ENCODE measurements at places on chromosomes 4 and X.

DNA sequence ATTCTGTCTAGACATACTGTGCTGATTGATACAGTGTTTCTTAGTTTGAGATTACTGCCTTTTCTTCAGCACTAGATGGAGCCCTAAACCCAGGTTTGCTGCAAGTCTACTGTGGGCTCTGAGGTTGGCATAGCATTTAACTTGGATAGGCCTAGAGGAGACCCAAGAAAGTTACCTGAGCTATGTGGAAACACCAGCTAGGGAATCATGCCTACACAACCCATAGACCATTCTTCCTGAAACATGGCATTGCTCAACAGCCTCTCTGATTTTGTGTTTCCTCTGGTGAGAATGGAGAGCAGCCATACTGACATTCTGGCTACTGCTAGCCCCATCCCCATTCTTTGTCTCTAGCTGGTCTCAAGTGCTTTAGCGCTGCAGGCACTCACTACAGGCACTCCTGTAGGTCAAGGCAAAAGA lies 287.7 kb upstream of the PCDH18 start:
- DNase-seq: peak; percentile 59

DNA sequence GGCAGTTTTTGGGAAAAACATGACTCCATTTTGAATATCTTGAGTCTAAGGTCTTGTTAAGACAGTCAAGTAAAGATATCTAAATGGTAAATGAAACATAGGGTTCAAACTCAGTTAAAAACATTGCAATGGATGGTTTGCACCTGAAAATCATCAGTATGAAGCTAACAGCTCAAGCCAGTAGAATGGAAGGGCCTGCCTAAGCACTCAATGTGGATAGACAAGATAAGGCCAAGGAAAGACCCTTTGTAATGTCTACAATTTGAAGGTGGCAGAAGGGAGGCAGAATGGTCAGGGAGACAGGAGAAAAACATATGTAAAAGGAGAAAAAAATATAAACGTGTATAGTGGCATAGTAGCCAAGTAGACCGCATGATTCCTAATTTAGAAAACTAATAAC lies 78.2 kb downstream of the REELD1 start:
- DNase-seq: no peak

DNA sequence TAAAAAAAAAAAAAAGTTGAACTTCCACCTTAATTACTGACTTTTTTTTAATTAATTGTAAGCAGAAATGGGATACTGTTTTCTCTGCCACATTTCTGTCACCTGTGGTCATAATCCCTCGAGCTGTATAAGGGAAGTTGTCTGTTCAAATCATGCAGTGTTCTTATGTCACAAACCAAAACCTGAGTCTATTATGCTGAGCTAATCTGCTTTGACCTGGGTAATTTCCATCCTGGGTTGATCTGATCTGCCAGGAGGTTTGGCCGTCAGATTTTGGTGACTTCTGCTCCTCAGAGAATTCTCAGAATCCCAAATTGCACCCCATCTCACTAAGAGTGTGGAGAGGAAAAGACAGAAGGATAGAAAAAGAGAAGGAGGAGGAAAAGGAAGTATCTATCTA lies 683.1 kb downstream of the KCTD8 start:
- DNase-seq: no peak

DNA sequence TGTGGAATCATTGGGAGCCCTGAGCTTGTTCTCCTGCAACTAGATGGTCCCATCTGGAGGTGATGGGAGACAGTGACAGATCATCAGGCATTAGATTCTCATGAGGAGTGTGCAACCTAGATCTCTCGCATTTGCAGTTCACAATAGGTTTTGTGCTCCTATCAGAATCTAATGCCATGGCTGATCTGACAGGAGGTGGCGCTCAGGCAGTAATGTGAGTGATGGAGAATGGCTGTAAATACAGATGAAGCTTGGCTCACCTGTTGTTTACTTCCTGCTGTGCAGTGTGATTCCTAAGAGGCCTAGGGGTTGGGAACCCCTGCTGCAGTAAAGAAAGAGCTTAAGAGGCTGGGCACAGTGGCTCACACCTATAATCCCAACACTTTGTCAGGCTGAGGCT lies 42.2 kb upstream of the PUDP start:
- no peak for DNase-seq

- DNase-seq: no peak
Observed at GRCh38 chrX:40314070-40314469, 216.3 kb upstream of the BCOR start.

GRCh38 chrX:17496407-17496806 lies 121.4 kb downstream of the NHS start:
- DNase-seq: no peak

DNA sequence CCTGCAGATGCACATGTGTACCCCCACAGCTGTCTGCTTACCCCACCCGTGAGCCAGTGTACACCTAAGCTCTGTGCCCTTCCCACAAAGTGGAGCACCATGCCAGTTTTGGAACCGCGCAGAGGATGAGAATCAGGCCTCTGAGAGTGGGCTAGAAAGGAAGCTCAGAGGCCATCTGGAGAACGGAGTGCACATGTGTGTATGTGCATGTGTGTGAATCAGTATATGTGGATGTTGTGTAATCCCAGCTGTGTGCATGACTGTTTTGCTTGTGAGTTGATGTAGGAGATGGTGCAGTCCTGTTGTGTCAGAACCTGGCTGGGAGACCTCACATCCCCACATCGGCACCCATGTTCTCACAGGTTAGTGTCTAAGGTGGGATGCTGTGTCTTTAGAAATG lies 93.0 kb downstream of the DRD5 start:
- no peak for DNase-seq

DNA sequence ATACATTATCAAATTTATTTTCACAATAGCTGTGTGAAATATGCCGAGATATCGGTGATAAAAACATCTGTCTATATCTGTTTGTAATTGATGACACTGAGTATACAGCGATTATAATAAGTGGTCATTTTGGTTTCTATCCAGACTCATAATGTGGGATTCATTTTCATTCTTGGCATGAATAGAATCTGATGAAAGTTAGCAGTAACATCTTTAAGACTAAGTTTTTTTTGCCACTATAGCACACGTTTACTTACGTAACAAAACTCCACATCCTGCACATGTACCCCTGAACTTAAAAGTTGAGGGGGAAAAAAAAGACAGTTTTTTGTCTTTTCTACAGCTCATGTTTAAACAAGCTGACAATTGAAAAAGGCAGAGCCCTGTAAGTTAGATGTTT lies 86.4 kb downstream of the PPA2 start:
- no peak for DNase-seq

DNA sequence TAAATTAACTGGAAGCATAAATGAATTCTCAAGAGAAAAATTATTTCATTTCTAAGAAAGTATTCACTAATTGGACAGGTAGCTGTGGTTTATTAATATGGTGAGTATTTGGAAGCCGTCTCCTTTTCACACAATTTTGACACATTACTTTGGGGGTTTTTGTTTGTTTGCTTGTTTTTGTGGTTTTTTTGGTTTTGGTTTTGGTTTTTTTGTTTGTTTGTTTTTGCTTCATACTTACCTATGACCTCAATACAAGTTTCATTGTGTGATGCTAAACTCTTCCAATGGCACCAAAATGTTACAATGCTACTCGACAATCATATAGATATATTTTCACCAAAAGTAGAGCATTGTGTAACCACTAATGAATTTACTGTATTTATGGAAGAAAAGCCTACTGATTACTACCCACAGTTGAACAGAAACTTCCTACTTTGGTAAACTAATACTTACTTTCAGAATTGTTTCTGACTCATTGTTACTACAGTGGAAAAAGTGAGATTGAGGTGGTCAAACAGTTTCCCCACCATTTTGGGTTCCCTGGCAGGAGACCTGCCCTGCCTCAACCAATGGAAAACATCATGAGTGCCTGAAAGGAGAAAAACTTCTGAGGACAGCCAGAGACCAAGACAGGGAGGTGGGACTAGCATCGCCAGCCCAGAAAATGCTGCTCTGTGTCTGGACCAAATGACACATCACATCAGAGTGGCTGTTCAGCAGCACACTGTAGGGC lies 443.1 kb downstream of the HNRNPD start:
- no peak for DNase-seq

GRCh38 chr4:16261313-16261878 lies 35.1 kb upstream of the TAPT1 start:
- DNase-seq: no peak
